ENCODE measurements at places on chromosomes 7 and 10. TPM values are rescaled to one million over a fixed set of nuclear protein-coding genes. Genes with fewer than 3 reads are reported as not detected.

- no peak for DNase-seq
Observed at GRCh38 chr7:151336027-151336708, 5.4 kb upstream of the NUB1 start.

DNA sequence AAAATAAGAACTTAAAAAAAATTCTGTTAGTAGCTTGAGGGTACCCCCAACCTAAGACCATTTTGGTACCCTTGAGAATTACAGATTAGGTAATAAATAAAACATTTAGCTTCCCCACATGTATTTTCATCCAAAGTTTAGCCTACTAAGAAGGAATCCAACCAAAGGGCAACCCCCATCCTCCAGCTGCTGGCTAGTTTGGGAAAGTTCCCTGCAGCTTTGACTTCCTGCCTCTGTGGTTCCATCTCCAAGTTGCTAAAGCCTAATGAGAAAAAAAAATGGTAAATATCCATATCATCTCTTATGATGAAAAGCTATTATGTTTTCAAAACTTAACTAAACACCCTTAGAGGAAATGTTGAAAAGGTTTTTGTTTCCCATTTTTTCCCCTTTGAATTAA lies 547.2 kb downstream of the ANKRD7 start:
- DNase-seq: no peak

DNA sequence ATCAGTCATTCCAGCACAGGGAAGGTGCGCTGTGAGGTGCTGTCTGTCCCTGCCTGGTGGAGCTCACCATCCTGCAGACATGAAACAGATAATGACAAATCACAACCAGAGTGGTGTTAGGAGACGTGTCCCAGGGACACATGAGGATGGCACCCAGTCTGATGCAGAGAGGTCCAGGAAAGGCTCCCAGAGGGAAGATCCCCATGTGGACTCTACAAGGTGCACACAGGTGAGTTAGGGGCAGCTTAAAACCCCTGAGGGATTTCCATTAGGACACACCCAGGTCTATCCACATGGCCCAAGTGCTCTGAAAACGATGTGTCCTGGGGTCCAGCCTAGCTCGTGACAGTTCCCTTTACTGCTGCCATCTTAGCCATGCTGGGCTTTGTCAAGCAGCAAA lies 91.4 kb downstream of the ADARB2 start:
- DNase-seq: no peak

- DNase-seq: peak; percentile 53
Observed at GRCh38 chr10:92242910-92243671, 47.8 kb downstream of the CPEB3 start.

DNA sequence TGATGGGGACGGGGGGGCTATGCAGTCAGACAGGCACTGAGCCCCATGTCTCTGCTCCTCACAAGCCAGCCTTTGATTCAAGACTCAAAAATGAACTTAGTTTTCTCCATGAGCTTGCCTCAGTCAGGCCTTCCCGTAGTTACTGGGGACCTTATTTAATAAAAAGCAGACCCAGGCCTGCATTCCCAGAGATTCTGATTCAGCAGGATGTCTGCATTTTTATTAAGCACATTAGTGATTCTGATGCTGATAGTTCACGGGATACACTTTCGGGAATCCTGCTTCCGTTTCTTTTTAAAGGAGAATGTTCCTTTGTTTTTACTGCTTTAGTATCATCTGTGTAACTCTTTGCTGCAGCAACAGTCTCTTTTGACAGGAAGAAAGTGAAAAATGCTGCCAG lies 28.3 kb upstream of the PLPP4 start:
- no peak for DNase-seq

GRCh38 chr10:128337860-128338378 lies 211.7 kb upstream of the MKI67 start:
- no peak for DNase-seq

DNA sequence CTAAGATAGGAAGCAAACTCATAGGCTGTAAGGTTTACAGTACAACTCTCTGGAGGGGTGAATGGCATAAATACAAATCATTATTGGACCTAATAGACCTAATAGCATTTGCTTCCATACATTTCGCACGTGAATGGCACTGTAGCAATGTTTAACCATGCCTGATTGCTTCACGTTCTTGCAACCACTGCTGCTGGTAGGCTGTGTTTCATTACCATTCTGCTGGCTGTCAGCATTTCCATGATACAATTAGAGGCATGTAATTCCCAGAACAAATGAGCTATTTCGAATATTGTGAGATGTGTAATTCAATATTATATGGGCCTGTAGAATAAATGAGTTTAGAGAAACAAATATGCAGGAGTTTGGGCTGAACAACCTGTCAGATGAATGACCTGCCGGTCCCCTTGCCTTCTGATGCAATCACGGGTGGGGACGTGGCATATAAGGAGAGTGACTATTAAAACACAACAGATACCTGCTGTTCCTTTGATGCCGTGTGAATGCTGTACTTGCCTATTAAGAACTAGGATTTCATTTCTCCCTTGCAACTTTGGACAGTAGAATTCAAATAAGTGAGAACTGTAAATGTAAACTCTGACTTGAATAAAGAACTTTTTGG lies 393.4 kb downstream of the ACTR3B start:
- no peak for DNase-seq

DNA sequence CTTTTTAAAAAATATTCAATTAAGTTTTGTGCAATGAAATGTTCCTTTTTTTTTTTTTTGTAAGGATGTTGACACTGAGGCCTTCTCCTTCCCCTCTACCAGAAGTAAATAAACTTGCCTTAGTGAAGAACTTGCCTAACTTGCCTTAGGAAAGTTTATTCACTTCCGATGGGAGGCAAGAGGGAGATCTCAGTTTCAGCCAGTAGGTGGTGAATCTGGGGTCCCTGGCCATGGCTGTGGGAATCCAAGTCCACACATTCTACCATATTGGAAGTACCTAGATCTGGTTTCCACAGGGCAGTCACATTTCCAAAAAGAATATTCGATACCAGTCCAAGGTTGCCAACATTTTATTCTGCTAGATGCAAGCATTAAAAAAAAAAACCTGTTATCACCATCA lies 270.9 kb downstream of the CCSER2 start:
- DNase-seq: no peak

- no peak for DNase-seq
Observed at GRCh38 chr10:62853710-62854109, 37.5 kb upstream of the EGR2 start.

DNA sequence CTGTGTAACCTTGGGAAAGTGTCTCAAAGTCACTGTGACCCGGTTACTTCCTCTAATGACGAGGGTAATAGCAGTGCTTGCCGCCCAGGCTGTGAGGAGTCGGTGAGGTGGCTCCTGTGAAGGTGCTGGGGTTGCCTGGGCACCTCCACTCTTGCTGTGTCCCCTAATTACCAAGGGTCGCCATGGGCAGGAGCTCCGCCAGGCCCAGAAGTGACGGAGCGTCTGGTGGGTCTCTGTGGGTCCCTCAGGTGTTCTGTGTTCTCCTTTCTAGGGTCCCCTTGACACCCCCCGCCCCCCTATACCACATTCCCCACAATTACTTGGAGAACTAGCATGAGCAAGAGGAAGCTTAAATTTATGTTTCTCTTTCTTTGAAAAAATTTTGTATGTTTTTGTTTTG lies 161.5 kb downstream of the WDR37 start:
- DNase-seq: no peak

DNA sequence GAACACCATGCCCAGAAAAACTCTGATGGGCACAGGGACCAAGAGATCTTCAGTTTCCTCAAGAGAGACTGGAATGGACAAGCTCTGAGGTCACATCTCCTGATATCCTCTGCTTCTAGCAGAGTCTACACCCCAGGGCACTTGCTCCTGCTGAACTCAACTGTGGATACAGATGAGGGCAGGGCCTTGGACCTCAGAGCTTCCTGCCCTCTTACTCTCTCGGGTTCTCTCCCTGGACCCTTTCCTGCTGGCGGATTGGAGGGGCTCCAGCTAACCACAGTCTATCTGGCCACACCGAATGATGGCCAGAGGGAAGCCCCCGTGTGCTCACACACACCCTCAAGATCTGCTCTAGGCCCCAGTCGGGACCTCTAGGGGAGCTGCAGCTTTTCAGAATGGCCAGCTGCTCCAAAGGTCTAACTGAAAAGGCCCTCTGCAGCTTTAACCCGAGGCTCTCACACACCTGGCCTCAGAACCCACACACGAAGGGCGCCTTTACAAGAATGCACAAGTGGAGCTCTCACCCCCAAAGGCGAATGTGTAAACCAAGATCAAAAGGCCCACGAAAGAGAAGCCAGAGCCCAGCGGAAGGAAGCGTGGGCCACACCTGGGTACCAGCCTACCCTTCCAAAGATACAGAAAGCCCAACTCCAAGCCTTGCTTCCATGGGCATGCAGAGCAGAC lies 65.5 kb downstream of the FAM53B start:
- no peak for DNase-seq

GRCh38 chr7:99395616-99396327 lies 12.6 kb downstream of the PDAP1 start:
- no peak for DNase-seq

DNA sequence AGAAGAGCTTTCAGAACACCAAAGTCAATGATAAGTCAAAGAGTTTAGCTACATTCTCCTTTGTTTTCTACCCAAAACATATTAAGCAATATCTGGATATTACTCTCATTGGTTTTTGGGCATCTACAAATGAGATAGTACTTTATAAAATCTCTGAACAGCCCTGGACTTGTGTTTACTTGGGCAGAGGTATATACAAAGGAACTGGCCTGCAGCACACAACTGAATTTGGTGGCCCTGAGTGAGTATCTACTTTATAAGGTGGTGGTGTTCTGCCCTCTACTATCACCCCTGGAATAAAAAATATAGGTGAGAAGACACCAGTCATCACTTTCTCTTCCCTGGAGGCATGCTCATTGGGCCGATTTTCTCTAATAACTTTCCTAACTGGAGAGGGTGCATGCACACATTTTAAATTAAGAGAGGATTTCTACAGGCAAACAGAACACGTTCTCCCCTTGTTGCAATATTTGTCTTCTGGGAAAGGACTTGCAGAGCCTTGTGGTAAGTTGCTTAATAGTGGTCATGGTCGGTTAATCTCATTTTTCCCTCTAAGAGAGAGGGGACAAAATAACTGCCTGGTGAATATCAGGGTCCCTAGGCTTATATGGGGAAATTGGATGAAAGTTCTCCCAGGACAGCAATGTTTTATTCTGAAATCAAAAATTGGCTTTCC lies 41.1 kb downstream of the OTUD1 start:
- DNase-seq: no peak

- no peak for DNase-seq
Observed at GRCh38 chr7:19051767-19052375, 65.6 kb downstream of the TWIST1 start.

DNA sequence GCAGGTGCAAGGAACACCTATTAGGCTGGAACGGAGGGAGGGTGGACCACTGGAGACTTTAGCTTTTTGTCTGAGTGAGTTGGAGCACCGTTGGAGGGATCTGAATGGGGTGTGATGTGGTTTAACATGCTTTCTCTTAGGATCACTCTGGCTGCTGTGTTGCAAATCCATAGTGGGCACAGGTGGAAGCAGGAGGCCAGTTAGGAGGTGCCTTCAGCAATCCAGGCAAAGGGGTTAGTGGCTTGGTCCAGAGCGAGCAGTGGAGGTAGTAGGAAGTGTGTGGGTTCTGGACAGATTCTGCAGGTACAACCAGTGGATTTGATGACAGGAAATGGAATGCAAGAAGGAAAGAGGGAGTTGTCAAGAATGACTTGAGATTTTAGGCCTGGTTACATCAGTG lies 95.0 kb downstream of the MMRN2 start:
- DNase-seq: no peak

GRCh38 chr10:77287647-77288120 lies 349.9 kb downstream of the KCNMA1 start:
- no peak for DNase-seq

- DNase-seq: no peak
Observed at GRCh38 chr7:94378356-94378755, 16.3 kb upstream of the COL1A2 start.

NKX2-3 gene
- total RNA-seq: under 0.01 TPM

CROT gene
- total RNA-seq: 13.0 TPM

COL1A2 gene
- total RNA-seq: 84.4 TPM

CYP2C18 gene
- total RNA-seq: under 0.01 TPM

BMPER gene
- 2.9 TPM for total RNA-seq

POMZP3 gene
- 4.5 TPM for total RNA-seq

SYT15B gene
- total RNA-seq: not detected

IFIT1B gene
- total RNA-seq: 0.41 TPM

NUTM2E gene
- under 0.01 TPM for total RNA-seq

TYW1B gene
- total RNA-seq: 2.0 TPM

LIPJ gene
- total RNA-seq: 3.7 TPM

PAPOLB gene
- 0.82 TPM for total RNA-seq

H2BK1 gene
- not detected for total RNA-seq

OGDHL gene
- 6.9 TPM for total RNA-seq

KEL gene
- 0.82 TPM for total RNA-seq

PRSS58 gene
- not detected for total RNA-seq

TWIST1 gene
- total RNA-seq: 2.4 TPM

FBXW4 gene
- 75.4 TPM for total RNA-seq

SLC26A3 gene
- not detected for total RNA-seq

PRLHR gene
- total RNA-seq: 2.4 TPM

LRRD1 gene
- total RNA-seq: 1.2 TPM

GAD2 gene
- 14.3 TPM for total RNA-seq

SSC4D gene
- 1.6 TPM for total RNA-seq

TMEM26 gene
- total RNA-seq: under 0.01 TPM

Data from frontal cortex (tissue), 4 donors.